ENCODE measurements at places on chromosomes 11 and 22. TPM values are rescaled to one million over a fixed set of nuclear protein-coding genes. Genes with fewer than 3 reads are reported as not detected.

Gene NLRP10
- 21.7 TPM for total RNA-seq

Gene OSBP2
- total RNA-seq = 11.3 TPM

Gene EIF1AD
- total RNA-seq = 51.8 TPM

Gene SREBF2
- total RNA-seq = 132 TPM

GRCh38 chr22:44775862-44776261 lies 23.5 kb downstream of the ARHGAP8 start:
- no peak for DNase-seq

DNA sequence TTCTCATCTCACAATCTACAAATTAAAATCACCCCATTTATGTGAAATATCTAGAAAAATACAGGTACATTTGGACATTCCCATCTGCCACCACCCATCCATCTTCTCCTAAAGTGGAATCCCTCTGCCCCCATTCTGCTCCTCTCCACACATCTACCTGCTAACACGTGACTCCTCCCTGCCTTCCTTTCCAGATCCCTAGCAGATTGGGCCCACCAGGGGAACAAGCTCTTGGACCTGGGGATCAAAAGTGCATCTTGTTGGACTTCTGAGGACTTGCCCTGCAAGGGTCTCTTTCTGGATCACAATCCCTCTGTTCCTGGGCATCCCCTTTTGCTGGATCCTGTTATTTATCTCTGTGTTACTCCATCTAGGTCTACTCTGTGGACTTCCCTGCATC lies 107.6 kb downstream of the ZNF280B start:
- DNase-seq = no peak

All from suprapubic skin (tissue), 4 donors.